ENCODE measurements at places on chromosomes 5 and 9.

DNA sequence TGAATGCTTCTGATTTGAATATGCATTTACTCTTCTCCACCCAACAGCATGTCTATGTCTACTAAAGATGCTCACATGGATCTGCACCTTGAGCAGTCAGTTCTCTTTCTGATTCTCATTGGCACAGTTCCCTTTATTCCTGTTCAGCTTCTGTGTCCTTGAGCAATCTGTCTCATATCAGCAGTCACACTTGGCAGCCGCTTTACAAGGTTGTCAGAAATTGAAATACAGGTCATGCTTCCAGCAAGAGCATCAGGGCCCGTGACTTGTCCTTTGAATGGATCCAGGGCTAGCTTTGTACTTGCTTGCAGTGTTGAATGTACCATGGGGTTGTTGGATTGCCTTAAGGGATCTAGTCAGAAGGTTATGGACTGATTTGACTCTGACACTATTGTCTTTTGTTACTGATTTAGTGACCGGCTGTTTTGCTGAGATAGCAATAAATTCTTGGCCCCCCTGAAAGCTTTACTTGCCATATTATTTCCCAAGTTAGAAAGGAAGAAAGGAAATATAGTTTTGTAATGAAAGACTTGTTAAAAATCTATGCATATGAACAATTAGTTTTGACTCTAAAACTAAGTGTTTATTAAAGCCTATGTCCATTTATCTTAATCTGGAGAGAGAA, 273.4 kb upstream of the ISL1 start:
- DNase-seq = no peak

DNA sequence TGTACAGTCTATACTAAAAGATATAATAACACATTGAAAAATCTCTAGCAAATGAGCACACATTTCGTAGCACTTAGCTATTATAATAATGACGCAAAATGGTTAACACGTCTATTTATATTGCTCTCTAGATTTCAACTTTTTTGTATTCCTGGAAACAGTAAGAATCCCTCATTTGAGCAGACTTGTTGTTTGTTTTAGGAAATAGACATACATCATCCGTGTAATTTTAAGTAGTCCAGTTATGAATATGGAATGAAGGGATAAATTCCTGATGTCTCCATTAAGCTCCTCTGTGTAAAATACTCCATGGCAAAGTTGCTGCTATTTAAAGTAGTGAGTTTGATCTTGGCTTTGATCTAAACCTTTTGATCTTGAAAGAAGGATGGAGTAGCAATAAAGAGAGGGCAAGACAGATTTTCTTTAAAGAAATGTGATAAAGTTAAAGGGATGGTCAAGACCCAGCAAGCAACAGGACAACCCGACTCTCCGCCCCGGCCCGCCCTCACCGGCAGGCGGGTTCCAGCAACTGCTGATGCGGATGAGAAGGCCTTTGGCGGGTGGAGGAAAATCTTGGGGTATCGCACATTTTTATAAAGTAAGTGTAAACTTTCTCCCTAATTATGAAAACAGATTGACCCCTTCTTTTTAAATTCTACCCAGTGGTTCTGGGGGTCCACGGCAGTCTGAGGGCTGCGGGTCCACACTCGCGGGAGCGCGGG, 277.4 kb downstream of the AOPEP start:
- peak; percentile 60 for DNase-seq

DNA sequence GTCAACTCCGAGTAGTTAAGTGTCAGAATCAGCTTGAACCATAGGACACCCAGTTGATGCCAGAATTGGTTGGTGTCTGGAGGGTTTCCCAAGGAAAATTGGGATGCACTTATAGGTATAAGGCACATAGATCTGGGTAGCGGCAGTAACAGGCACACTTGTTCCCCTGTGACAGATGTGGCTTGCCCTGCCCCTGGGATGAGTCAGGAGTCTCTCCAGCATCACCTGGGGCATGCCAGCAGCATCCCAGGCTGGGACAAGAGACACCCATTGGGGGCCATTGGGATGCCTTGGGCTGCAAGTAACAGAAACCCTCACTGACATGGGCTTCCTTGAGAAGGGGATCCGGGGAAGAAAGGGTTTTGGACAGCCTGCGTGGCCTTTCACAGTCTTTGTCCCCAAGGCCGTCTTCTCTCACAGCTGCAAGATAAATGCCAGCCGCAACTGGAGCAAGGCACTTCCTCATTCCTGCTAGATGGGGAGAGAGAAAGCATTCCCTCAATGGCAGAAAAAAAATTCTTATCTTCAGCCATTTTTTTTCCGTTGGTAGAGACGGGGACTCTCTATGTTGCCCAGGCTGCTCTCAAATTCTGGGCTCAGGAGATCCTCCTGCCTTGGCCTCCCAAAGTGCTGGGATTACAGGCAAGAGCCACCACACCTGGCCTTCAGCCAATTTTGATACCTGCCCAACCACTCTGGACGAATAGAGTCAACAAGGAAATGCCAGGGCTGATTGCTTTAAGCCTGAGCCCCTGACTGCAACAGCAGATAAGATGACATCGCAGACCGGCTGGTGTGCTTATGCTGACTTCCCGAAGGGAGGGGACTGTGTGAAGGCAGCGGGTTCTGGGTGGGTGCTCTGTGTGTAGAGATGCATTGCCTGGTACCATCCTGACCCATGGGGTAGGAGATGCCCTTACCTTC, 13.3 kb upstream of the RNF130 start:
- DNase-seq = no peak

- no peak for DNase-seq
Observed at GRCh38 chr5:125865166-125865815, 557.9 kb upstream of the GRAMD2B start.

DNA sequence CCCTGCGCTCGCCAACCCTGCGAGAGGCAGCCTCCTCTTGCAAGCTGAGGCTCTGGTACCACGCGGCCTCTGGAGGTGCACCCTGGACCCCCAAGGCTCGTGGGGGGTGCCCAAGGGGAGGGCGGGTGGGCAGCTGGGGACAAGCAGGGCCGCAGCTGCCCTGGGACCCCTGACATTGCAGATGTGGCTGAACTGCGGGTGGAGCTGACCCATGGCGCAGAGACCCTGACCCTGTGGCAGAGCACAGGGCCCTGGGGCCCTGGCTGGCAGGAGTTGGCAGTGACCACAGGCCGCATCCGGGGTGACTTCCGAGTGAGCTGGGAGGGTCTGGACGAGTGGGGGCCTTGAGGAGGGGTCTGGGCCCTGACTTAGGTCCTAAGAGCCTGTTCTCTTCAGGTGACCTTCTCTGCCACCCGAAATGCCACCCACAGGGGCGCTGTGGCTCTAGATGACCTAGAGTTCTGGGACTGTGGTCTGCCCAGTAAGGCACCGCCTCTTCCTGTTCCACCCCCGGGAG, 1.5 kb downstream of the MAMDC4 start:
- no peak for DNase-seq

GRCh38 chr5:132838516-132839282, 8.3 kb upstream of the SHROOM1 start:
- DNase-seq = no peak

DNA sequence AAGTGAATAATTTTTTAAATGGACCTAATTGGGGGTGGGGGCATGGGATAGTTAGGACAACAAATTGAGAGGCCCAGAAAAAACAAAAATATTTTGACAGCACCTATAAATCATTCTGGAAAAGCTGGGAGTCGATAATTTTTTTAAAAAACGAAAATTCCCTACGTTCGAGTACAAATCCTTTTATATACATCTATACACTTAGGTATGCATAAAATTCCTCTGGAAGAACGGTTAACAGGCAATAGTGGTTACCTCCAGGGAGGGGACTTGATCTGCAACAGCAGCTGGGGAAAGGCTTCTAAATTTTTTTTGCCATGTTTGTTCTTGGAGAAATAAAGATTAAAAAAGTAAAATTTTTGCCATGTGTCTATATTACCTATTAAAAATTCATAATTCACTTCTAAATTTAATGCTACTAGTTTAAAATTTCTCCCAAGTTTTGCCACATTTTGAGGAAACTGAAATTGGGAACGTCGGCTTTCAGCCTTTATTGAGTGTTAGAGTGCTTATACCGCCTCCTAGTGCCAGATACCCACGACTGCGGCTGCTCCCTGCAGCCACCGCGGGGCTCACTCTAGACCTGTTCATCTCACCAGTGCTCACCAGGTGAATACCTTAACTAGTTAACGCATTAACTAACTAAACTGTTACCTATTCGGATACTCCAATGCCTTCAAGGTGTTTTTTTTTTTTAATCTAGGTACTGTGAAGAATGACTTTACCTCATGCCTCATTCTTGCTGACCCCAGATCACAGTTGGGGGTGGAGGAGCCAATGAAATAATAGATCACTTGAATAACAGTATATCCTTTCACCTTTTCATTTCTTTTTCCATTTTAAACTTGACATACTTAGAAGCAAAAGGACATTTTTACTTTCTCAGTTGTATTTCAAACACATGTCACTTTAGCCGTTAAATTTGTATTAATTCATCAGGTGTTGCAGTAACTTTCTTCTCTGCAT, 1.8 kb upstream of the BHMT start:
- no peak for DNase-seq

DNA sequence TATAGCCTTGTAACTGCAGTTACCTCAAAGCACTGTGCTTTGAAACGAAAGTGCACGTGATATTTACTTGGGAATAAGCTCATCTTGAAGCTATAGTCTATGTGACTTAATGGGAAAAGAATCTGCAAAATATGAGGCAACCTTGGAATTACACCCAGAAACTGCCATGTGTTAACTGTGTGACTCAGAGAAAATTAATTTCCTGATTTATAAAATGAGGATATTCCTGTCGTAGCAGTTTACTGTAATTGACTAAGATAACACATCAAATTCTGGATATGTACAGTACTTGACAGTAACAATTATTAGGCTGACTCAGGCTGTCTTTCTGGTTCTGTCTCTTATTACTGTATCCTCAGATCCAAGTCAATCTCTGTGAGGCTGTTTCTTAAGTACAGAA, 1079.9 kb upstream of the ACO1 start:
- no peak for DNase-seq

DNA sequence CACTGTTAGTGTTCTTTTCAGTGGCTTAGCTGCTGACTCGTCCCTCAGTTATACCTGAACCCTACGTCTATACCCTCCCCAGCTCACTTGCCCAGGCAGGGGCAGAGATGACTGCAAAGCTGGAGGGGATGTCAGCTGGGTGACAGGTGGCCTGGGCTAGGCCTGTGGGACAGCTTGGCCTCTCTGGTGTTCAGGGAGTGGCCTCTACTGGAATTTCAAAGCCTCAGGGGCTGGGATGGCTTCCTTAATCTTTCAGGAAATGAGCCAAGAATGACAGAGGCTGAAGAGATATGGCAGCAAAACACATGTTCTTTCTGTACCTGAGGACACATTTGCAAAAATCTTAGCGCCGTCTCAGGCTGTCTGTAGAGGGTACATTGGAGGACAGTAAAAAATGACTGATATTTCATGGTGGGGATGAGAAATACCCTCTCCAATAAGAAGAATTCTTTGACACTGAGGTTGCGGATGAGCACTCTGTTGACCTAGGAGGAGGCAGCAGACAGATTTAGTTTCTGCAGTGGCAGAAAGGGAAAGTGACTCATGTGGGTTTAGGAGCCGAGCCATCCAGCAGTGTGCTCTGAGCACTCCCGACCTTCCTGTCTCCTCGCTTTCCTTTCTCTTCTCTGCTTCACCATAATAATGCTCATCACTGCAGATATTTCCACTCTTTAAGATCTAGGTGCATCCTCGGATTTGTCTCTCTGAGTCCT, 54.4 kb downstream of the ENTREP1 start:
- DNase-seq = peak; percentile 48

Measured in AG08395 (cell line).